A549 treated with Mapracorat at 1 μM for 4 hours (cell line): ENCODE measurements at places on chromosomes 7 and 10. TPM values are rescaled to one million over a fixed set of nuclear protein-coding genes. Genes with fewer than 3 reads are reported as not detected.

The WNT8B gene
- total RNA-seq, result 0.06 TPM in 1 of 5 replicates, not detected in the others

The CALHM2 gene
- total RNA-seq, result 3.1 to 6.6 TPM (median 4.9 TPM) in 5 replicates

The NKX1-2 gene
- total RNA-seq, result 0.04 to 0.06 TPM in 2 of 5 replicates, not detected in the others

The ITPRIP gene
- 51.4 to 72.8 TPM (median 67.8 TPM) in 5 replicates for total RNA-seq

The CCDC146 gene
- 0.48 to 0.84 TPM (median 0.50 TPM) in 5 replicates for total RNA-seq

The PDK4 gene
- 18.2 to 24.6 TPM (median 22.2 TPM) in 5 replicates for total RNA-seq

The ZPBP gene
- not detected in 5 replicates for total RNA-seq

The WNT16 gene
- total RNA-seq, result 0.73 to 1.3 TPM (median 0.97 TPM) in 5 replicates

The SPDYE2B gene
- total RNA-seq, result not detected in 5 replicates

The DYNC1I1 gene
- total RNA-seq, result 0.12 to 0.21 TPM (median 0.14 TPM) in 5 replicates

The TFPI2 gene
- total RNA-seq, result 211 to 268 TPM (median 230 TPM) in 5 replicates

The CLDN3 gene
- total RNA-seq, result 1.7 to 3.9 TPM (median 3.5 TPM) in 5 replicates

The ASB10 gene
- not detected in 5 replicates for total RNA-seq

The IL2RA gene
- total RNA-seq, result not detected in 5 replicates

The CPN1 gene
- 0.15 to 0.45 TPM (median 0.35 TPM) in 5 replicates for total RNA-seq

The GRM8 gene
- total RNA-seq, result not detected in 5 replicates

The PNPLA8 gene
- 13.0 to 18.7 TPM (median 16.8 TPM) in 5 replicates for total RNA-seq

The NEURL1 gene
- total RNA-seq, result 0.52 to 0.87 TPM (median 0.62 TPM) in 5 replicates

The CHRM2 gene
- not detected in 5 replicates for total RNA-seq

The PLPP4 gene
- total RNA-seq, result 0.16 to 0.25 TPM (median 0.19 TPM) in 3 of 5 replicates, not detected in the others

The NFE2L3 gene
- 7.3 to 9.5 TPM (median 7.8 TPM) in 5 replicates for total RNA-seq

The CRYGN gene
- total RNA-seq, result not detected in 5 replicates

The VPS26A gene
- total RNA-seq, result 47.7 to 66.3 TPM (median 51.3 TPM) in 5 replicates

The FAM20C gene
- 33.8 to 48.3 TPM (median 45.2 TPM) in 5 replicates for total RNA-seq

The PIP gene
- total RNA-seq, result 0.36 to 0.48 TPM (median 0.36 TPM) in 3 of 5 replicates, not detected in the others
